ENCODE measurements at places on chromosomes 3 and 15.
A peak's percentile ranks its signal among the peaks of the same experiment; 100 is the strongest.

DNA sequence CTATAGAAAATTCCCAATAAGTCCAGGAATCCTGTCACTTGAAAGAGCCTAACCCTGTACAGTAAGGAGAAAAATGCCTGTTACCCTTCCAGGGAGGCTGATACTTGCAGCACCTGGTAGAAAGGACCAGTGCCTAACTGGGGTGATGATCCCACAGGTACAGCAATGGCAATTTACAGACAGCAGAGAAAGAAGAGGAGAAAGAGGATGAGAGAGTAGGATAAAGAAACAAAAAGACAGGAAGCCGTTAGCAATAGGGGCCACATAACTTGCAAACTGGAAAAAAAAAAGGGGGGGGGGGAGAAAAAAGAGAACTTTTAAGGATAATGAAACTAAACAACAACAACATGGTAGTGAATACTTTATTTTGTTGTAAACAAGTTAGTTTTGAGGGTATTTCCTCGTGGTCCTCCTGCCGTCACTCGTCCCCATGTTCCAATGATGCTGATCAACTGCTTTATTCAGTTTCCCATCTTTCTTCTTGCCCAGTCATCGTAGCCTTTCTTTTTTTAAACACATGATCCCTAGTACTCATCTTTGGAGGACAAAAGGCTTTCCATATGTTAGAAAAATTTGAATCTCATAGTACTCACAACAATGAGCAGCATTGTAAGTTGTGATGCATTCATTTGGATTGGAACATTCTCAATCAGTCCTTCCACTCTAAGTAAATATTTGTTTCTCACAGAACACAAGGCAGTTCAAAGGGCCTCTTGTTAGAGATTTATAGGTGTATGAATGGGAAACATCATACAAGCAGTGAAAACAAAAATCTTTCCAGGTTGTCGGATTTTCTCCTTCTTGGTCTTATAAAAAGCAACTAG is 8.6 kb downstream of the TM4SF1 start:
- DNase-seq, result no peak

- DNase-seq, result no peak
Observed at GRCh38 chr3:168939651-168940238, 723.8 kb downstream of the MECOM start.

GRCh38 chr3:30341851-30342250 is 264.6 kb upstream of the TGFBR2 start:
- no peak for DNase-seq

DNA sequence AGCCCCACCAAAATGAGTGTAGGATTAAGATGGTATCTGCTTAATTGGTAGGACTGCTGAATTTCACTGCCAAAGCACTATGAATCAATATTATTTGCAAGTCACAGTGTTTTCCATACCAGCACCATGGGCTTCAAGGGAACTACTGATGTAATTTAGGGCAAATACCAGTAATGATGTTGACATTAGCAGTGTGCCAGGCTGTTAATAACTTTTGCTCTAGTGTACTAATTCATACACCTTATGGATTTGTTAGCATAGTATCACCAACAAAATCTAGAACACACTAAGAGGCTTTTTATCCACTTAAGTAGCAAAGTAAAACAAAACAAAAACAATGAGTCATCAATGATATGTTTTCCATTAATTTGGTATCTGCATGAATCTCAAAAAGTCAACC is 888.2 kb downstream of the CADM2 start:
- no peak for DNase-seq

DNA sequence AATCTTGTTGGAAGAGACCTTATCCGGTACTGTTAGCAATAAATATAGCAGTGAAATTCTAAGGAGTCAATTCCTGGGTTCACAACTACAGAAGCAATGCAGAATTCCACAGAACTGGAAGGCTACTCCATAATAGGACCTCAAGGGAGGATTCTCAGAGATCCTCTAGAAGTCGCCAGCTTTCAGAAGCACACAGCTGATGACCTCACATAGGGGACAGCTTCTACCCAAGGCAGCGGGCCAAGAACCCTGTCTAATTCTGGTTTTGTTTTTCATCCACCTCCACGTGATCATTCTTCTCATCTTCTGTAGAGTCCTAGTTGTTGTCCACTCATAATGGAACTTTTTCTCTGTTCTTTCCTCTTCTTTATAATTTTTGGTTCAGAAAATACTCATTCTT is 99.4 kb downstream of the ERC2 start:
- no peak for DNase-seq

DNA sequence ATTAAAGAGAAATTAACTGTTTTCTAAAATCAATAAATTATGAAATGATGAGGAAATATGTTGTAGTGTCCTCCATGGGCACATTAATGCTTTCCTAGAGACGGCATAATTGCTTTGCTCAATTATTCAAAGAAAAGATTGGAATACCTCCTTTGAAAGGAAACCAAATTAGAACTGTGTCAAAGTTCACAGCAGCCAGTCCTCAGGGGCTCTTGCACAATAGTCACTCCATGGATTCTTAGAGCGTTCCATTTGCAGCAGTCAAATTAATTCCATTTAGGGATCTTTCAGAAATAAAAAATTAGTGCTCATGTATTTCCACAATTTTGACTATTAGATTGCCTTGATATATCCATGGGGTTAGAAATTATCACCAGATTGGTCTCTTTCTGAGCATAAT is 841.6 kb upstream of the DPPA4 start:
- DNase-seq, result no peak

- no peak for DNase-seq
Observed at GRCh38 chr3:117726776-117727175, 1017.2 kb downstream of the TUSC7 start.

GRCh38 chr3:193711166-193711485 is 118.1 kb downstream of the OPA1 start:
- DNase-seq, result no peak

- no peak for DNase-seq
Observed at GRCh38 chr3:153087595-153088566, 74.1 kb upstream of the RAP2B start.

DNA sequence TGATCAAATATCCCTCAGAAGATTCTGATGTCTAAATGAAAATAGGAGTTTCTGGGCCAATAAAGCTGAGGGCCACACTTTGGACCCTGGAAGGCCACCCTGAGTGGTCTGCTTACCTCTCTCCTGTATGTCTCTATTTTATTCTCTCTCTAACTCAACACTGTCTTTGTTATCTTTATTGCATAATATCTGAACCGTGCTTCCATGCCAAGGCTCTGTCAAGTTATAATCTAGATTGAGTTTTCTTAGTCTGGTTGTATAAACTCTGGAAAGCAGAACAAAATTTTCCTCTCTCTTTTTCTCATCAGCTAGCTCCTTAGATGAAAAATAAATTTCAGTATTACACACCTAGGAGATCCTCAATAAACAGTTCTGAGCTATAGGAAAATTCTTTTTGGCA is 36.2 kb upstream of the ACTL6A start:
- no peak for DNase-seq

DNA sequence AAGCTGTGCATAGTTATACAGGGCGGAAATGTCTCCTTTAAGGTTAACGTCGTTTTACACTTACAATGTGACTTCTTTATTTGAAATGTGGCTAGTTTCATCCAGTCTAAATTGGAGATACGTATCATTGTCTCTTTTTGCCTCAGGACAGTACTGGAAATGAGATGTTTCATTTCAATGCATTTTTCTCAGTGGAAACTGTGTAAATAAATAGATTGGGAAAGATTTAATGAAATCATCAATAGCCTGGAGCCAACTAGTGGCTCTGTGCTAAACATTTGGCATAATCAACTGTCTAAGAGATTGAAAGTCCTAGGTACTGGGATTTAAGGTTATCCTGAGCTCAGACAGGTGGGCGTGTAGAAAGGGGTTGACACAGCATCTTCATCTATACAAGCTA is 691.5 kb upstream of the CCDC54 start:
- no peak for DNase-seq

DNA sequence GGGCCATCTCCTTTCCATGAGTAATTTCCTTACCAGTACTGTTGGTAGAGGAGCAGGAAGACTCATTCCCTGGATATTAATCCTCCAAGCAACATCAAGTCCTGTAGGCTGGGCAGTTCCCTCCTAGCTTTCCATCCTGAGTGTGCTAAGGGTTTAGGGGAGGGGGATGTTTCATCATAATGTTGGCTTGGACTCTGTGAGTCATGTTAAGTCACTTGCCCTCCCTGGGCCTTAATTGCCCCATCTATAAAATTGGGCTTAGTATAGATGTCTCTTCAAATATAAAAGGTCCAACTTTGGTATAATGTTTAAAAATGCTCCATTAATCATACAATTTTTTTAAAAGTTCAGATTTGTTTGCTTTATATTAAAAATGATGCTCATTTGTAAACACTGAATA is 52.7 kb downstream of the TLE3 start:
- no peak for DNase-seq

DNA sequence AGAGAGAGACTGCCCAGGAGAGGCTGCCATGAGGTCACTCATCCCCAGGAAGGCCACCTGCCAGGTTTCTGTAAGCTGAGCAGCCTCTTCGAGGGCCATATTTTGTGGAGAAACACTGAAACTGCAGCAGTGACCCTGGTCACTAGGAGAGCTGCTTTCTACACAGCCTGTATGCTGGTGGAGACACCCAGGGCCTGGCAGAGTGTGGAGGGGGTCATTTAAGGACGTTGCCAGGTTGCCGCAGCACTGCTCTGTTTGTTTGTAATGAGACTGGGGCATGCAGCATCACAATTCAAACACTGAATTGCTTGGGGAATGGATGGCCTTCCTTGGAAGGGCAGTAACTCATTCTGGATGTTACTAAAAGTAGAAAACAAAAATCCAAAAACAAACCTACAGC is 104.9 kb upstream of the TRIM42 start:
- no peak for DNase-seq

DNA sequence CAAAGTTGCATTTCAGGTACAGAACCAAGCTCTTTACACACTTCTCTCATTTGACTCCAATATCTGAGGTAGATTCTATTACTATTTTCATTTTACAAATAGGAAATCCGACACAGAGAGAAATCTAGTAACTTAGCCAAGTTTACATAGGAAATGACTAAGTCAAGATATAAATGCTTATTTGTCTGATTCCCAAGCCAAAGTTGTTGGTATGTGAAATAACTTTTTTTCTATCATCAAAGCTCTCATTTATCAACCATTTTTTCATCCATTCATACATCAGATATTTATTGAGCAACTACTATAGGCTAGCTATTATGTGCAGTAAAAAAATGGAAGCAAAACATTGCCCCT is 89.2 kb upstream of the MITF start:
- DNase-seq, result no peak

DNA sequence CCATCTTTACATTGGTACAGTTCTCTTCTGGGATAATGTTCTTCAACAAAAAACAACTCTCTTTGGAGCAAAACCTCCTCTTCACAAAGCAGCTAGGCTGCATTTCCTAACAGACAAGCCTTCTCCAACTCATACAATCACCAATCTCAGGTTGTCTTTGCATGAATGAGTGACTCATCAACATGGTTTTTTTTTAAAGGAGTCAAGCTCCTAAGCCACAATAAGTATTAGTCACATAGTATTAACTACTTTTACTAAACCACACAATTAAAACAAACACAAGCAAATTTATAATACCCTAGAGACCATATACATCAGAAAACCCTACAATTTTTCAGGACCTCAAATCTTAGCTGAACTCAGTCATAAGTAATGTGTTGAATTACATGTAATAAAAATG is 137.4 kb downstream of the TBC1D5 start:
- DNase-seq, result no peak

DNA sequence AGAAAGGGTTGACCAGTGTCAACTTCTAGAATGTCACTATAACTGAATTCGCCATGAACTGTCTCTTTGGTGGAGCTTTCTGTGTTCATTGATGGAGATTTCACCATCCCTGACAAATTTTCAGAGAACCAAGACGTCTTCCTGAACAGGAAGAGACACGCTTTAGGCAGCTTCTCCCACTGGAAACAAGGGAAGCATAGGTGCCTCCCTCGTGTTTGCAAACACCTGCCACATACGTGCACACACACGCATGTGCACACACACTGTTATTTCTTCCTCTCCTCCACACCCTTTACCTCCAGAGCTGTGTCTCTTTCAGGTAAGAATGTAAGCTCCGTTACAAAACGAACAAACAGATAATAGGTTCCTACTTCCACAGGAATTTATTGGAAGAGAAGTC is 15.6 kb downstream of the ARRDC4 start:
- no peak for DNase-seq

GRCh38 chr3:151395806-151396205 is 11.3 kb upstream of the P2RY12 start:
- peak; percentile 22 for DNase-seq

DNA sequence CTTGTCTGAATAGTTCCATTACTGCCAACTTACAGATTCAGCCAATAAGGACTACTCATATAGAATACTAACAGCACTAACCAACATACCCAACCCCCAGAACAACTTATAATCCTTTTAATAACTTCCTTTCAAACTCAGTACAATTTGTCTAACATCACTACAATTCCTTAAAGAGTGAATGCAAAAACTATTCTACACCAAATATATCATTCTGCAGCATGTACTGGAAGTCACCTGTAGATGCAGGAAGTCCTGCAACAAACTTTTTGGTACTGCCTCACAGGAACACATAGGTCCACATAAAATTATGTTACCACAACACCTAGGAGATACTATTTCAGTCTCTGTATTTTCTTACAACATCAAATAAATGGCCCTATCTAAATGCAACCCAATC is 2.1 kb downstream of the CCNL1 start:
- DNase-seq, result no peak

- no peak for DNase-seq
Observed at GRCh38 chr3:69683082-69683806, 56.0 kb upstream of the MITF start.

- DNase-seq, result peak; percentile 36
Observed at GRCh38 chr15:31387092-31387478, 60.5 kb downstream of the KLF13 start.

GRCh38 chr3:48738926-48739616 is 22.1 kb upstream of the IP6K2 start:
- no peak for DNase-seq

DNA sequence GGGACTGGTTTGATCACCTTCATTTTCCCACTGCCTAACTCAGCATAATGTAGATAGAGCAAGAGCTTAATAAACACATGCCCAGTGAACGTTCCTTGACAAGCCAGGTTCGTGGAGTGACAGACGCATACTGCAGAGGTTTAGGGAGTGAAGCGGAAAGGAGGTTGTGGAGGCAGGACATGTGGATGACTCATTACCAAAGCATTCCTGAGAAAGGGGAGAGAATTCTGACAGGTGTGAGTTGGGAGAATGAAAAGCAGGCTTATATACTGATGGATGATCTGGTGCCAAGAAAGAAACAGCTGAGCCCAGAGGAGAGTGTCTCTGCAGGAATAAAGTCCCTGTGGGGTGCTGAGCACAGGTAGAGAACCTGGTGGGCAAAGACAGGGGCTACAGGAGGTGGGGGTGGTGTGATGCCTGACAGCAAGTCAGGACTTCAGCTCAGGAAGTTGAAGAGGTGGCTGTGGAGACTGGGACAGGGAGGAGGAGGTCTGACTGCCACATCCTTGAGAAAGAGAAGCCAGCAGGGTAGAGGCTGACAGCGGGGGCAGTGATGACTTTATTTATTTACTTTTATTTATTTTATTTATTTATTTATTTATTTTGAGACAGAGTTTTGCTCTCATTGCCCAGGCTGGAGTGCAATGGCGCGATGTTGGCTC is 2.4 kb upstream of the RPL29 start:
- DNase-seq, result no peak

Measured in CD4-positive, alpha-beta T cell treated with Interleukin-1 beta for 1 hour (primary cell).